Lung (tissue), 17 donors: ENCODE measurements at places on chromosomes 6 and 20. TPM values are rescaled to one million over a fixed set of nuclear protein-coding genes. Genes with fewer than 3 reads are reported as not detected.

GRCh38 chr20:22986601-22987000 is 48.5 kb upstream of the SSTR4 start:
- no peak for DNase-seq

DNA sequence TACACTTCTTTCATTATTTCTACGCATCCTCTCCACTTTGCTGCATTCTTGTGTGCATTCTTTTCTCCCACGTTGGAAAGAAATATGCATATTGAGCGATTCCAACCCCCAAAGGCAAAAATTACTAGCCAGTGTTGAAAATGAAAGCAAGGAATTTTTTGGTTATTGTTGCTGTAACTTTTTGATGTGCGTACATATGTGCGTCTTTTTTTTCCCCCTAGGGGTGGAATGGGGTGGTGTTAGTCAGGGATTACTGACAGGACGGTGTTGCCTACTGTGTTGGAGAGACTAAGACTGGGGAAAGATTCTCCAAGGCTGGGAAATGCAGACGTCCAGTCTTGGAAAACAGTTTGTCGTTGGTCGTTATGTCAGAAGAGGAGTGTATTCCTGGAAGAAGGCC is 44.2 kb upstream of the ESR1 start:
- DNase-seq = peak; percentile 2

DNA sequence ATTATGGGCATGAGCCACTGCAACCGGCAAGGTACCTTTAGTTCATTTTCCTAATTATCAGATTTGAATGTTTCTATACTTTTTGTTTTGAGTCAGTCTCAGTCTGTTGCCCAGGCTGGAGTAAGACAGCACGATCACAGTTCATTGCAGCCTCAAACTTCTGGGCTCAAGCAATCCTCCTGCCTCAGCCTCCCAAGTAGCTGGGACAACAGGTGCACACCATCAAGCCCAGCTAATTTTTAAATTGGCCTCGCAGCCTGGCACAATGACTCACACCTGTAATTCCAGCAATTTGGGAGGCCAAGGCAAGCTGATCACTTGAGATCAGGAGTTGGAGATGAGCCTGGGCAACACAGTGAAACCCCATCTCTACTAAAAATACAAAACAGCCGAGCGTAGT is 24.4 kb downstream of the STAU1 start:
- no peak for DNase-seq

DNA sequence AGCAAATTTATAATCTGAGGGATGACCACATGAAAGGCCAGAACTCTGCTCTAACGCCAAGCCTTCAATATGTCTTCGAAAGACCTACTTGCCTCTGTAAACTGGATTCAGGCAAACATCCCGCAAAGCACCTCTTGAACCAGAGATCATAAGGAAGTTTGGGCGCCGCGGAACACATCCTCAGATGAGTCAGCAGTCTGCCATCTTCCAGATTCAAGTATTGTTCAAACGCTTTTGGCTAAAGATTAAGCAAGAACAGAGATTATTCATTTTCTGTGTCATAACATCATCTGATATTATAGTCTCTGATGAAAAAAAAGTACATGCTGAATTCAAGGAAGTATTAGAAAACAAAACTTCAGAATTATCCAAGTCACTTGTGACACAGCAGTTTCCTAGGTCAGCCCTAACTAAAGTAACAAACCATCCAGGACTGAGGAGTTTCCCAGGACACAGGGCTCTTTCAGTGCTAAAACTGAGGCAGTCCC is 20.8 kb downstream of the TBC1D7 start:
- no peak for DNase-seq

- no peak for DNase-seq
Measured at GRCh38 chr6:90397929-90398674, 101.5 kb upstream of the BACH2 start.

- no peak for DNase-seq
Measured at GRCh38 chr6:145147981-145148749, 587.2 kb downstream of the EPM2A start.

Gene SLC35F1
- 0.06 TPM for polyA plus RNA-seq

Gene BTN1A1
- 0.06 TPM for polyA plus RNA-seq

Gene TBPL1
- 25.2 TPM for polyA plus RNA-seq

DNA sequence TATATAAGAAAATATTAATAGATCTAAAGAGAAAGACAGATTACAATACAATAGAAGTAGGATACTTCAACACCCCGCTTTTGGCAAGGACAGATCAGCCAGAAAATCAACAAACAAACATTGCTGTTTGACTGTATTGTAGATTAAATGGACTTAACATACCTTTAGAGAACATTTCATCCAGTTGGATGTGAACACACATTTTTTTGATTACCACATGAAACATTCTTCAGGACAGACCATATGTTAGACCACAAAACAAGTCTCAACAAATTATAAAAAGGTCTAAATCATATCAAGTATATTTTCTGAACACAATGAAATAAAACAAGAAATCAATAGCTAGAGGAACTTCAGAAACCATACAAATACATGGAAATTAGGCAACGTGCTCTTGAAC is 148.2 kb downstream of the TRMT11 start:
- DNase-seq = no peak

- no peak for DNase-seq
Measured at GRCh38 chr6:44224965-44225305, 1.5 kb downstream of the SLC29A1 start.

DNA sequence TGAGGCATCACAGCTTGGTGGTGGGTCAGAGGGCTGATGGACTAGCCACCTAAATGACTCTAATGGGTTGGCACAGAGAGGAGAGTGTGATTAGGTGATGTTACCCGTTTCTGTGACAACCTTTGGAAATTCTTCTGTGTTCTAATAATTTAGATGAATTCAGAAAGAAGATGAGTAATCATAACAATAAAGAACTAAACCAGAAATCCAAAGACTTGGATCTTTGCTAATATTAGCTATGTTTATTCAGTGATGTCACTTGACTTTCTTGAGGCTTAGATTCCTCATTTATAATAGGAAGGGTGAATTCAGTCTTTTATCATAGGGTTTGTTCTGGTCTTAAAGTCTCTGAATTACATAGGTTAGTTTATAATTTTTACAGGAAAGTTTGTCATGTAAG is 19.9 kb downstream of the CRYBG1 start:
- no peak for DNase-seq

- no peak for DNase-seq
Measured at GRCh38 chr20:20521736-20522135, 153.8 kb downstream of the INSM1 start.

DNA sequence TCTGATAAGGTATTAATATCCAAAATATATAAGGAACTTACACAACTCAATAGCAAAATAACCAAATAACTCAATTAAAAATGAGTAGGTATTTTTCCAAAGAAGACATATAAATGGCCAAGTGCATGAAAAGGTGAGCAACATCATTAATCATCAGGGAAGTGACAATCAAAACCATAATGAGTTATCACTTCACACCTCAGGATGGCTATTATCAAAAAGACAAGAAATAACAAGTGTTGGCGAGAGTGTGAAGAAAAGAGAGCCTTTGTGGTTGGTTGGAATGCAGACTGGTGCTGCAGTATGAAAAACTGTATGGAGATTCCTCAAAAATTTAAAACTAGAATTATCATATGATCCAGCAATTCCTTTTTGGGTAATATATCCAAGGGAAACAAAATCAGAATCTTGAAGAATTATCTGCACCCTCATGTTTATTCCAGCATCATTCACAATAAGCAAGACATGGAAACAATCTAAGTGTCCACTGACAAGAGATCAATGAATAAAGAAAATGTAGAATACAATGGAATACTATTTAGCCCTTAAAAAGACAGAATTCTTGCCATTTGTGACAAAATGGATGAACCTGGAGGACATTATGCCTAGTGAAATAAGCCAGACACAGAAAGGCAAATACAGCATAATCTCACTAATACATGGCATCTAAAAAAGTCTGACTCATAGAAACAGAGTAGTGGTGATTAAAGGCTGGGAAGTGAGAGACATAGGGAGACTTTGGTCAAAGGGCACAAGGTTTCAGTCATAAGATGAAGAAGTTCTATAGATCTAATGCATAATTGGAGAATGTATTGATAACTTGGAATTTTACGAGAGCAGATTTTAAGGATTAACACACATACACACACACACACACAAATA is 175.6 kb downstream of the FOXA2 start:
- DNase-seq = no peak

GRCh38 chr6:25359191-25359861 is 80.2 kb downstream of the CARMIL1 start:
- DNase-seq = peak; percentile 77

DNA sequence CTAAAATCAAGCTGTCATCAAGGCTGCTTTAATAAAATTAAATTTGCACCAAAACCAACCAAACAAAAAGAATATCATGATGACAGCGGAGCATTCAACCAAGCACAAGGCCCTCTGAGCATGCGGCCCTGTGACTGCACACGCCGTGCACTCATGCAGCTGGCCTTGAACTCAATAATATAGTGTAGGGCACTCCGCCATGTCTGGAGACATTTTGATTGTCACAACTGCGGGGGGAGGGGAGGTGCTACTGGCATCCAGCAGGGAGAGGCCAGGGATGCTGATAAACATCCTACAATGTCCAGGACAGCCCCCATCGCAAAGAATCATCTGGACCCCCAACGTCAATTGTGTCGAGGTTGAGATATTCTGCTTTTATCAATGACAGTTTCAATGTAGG is 9.7 kb downstream of the MOCS3 start:
- no peak for DNase-seq

Gene BEND6
- 0.39 TPM for polyA plus RNA-seq

Gene TINAG
- not detected for polyA plus RNA-seq

- DNase-seq = no peak
Measured at GRCh38 chr6:97109444-97109843, 173.6 kb downstream of the MMS22L start.

Gene SLC22A16
- 0.37 TPM for polyA plus RNA-seq

DNA sequence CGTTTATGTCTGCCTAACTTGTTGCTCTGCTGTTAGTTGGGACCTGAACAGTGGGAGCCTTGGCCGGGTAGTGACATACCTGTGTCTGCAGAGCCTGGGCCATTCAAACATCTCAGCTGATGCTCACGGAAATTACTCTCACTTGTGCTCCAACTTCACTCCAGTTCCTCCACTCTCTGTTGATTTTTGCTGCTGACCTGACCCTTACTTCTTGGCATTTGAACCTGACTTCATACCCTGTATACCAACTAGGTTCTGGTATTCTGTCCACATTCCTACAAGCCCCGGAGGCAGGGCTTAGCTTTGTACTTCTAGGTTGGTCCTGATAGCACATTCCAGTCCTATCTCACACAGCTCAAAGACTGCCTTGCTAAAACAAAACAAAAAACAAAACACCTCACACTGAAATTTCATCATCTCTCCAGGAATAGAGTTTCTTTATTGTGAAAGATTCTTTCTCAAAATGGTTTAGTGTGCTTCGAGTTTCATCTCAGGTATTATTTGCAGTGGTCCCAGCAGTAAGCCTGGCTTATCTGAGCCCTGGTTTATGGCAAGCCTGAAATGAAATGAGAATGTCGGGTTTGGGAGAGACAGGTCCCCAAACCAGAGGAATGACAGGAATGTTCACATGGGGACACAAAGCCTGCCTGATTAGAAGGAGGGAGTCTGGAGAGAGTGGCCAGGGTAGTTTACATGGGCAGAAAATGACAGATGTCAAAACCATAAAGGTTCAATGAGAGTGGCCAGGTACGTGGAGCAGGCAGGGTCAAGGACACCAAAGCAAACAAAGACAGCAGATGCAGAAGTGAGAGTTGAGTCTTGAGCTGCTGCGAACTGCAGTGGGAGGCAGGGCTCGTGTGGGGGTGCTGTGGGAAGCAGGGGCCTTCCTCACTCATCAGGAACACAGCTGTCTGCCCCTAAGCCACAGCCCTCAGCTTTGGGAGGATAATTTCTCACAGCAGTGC is 174.2 kb upstream of the HDAC2 start:
- no peak for DNase-seq

GRCh38 chr6:31498748-31499147 is 803 bp downstream of the MICB start:
- no peak for DNase-seq

- DNase-seq = no peak
Measured at GRCh38 chr20:18154342-18154741, 16.7 kb downstream of the KAT14 start.

Gene PRDM13
- polyA plus RNA-seq = not detected

DNA sequence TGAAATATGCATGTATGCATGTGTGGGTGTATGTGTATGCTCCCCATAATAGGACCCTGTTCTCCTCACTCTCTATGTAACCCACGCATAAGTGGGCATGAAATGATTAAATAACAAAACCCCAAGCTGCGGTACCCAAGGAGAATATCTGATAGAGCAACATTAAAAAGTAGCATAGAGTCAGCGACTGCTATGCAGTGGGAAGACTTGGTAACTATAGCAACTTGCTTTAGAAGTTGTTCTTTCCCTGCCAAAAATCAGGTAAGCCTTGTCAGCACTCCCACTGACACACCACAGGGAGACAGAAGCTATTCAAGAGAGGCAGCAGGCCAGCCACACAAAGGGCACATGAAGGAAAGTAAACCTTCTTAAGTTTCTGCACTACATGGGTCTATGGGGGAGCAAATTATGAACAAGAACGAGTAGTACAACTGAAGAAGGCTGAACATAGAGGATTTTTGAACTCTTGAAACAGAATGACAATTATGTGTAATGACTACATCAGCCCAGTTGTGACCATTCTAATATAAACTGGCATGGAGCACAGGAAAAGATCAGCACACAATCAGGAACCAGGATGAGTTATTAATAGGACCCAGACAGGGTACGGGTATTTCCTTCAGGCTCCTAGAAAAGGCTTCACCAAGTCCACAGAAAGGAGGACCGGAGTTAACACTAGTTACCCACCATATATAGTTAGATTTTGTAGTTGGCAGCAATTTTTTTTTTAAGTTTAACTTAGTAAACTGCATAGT is 89.9 kb downstream of the GPR6 start:
- DNase-seq = peak; percentile 7

Gene LINC00237
- not detected for polyA plus RNA-seq

DNA sequence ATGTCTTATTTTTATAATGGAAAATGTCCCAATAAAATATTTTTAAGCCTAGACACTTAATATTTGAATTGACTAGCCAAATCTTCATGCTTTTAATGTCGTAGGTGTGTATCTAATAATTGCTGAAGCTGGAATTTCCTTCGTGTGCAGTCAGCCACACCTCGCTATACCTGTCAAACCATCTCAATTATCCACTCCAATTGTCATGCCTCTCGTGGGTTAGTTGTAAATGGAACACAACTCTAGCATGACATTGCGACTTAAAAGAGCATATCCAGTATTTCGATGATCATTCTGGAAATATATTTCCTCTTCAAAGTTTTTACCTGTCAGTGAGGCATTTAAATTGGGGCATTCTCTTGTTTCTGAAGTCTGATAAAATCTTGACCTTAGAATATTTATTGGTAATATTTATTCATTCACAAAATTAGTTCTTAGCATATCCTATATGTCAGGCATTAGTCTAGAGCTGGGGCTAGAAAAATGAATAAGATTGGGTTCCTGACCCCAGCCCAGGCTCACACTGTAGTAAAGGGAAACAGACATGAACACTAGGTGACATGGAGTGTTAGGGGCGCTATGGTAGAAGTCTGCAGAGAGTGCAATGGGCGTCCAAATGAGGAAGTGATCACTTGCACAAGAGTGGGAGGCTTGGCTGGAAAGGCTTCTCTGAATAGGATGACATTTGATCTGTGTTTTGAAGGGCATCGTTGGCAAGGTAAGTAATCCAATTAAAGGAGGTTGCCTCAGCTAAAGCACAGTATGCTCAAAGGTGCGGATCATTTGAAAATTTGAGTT is 11.0 kb upstream of the CFAP206 start:
- DNase-seq = no peak
